ENCODE measurements at places on chromosomes 3 and 15. TPM values are rescaled to one million over a fixed set of nuclear protein-coding genes. Genes with fewer than 3 reads are reported as not detected.

ROPN1 gene
- total RNA-seq: not detected

- DNase-seq: no peak
These were observed 1.8 kb downstream of the GPR171 start for GRCh38 chr3:151201051-151201730.

- no peak for DNase-seq
These were observed 134.8 kb upstream of the MEF2A start for GRCh38 chr15:99430881-99431401.

DNA sequence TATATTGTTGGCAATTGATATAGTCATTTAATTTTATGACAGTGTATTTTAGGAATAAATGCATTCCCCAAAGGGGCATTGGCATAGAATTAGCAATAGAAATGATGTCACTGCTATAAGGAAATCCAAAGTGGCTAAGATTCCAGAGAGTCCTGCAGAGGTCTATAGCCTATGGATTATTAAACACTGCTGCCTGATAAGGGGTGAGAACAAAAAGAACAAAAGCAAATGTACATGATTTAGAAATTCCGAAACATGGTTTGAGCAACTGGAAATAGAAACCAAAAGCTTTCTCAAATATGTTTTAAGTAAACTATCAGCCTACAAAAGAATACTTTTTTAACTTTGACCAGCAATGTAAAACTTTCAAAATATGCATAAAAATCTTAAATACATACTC, 280.1 kb upstream of the RASGRP1 start:
- no peak for DNase-seq

ITIH4 gene
- total RNA-seq: 2.9 TPM

GRCh38 chr15:85128621-85129020, 147.0 kb downstream of the PDE8A start:
- no peak for DNase-seq

XCR1 gene
- total RNA-seq: not detected

DNA sequence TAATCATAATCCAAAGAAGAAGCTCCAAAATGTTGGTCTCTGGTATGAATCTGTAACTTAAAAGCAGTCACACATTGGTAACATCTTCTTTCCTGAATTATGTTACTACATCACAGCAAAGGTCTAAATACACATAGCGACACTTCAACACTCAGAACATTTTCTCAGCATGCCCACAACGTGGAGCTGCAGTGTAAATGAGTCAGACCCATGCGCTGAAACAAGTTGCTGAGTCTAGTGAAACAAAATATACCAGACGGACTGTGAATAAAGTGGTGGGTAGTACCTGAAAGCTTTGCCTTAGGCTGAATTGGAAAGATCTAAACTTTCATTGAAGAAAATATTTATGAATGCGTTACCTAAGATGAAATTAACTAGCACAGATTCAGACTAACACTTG, 33.2 kb upstream of the GOLGA8B start:
- DNase-seq: peak; percentile 69

SMCO1 gene
- 0.45 TPM for total RNA-seq

IFT80 gene
- 30.1 TPM for total RNA-seq

ATP8B4 gene
- not detected for total RNA-seq

MLH1 gene
- 63.1 TPM for total RNA-seq

DNA sequence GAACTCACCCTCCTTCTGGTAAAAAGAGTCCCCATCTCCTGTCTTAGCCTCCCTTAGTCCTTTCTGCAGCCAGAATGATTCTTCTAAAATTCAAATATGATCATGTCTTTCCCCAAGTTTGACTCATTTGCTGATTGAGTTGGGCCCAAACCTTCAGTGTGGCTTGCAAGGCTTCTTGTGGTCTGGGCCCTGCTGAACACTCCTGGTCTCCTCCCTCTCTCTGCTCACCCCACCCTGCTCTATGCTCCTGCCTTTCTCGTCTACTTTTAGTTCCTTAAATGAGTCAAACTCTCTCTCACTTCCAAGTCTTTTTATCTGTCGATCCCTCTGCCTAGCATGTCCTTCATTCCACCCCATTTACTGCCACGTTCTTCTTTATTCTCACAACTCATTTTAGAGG, 72.6 kb downstream of the CCR1 start:
- DNase-seq: no peak

DNA sequence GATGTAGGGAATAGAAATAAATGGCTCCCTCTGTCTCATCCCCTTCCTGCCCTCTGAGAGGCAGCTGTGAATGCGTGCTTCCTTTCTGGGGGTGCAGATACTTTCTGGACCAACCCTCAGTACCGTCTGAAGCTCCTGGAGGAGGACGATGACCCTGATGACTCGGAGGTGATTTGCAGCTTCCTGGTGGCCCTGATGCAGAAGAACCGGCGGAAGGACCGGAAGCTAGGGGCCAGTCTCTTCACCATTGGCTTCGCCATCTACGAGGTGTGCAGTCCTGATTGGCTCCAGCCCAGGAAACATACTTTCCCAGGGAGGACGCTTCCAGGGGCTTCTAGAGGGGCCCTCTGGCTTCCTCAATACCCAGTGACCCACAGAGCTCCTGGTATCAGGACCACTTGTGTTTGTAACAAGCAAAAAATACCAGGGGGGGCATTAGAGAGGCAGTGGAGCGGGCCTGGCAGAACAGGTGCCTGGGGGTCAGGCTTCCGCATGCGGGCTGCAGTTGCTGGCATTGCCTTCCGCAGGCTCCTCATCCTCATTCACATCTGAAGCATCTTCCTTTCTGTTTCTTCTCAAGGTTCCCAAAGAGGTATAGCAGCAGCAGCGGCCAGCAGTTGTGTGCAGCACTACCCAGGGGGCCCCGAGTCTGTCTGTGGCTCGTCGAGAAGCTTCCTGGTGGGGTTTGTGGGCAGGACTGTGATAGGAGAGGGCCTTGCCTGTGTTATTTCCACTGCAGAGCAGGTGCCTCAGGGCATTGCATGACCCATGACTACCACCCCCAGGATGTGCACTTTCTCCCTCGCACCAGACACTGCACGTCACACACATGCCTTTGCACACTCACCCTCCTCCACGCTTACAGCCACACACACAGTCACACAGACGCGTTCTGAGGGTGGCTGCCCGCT, 42.5 kb downstream of the CAPN3 start:
- no peak for DNase-seq

Measured in cardiac muscle cell (in vitro differentiated cells and primary cell).